Stimulated activated CD8-positive, alpha-beta memory T cell treated with anti-CD3 and anti-CD28 coated beads, Interleukin-7, amount 100 ng/mL, for 4 hours (primary cell): ENCODE measurements at places on chromosomes 11 and 22.

DNA sequence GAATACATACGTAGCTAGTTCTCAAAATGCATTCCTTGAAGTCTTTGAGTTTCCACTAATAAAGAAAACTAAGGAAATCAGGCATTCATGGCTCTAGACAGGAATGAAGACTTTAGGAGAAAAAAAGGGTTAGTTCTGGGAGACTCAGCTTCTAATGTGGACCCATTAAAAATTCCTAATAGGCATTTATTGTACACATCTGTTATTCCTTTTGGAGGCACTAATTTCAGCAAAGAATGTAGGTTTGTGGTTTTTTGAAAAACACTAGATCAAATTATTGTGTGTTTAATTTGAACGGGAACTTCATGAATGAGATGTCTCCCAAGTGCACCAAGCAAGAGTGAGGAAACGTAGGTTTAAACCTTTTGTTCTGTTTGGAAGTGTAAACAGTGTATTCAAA is 42.7 kb downstream of the PARVA start:
- DNase-seq: no peak

DNA sequence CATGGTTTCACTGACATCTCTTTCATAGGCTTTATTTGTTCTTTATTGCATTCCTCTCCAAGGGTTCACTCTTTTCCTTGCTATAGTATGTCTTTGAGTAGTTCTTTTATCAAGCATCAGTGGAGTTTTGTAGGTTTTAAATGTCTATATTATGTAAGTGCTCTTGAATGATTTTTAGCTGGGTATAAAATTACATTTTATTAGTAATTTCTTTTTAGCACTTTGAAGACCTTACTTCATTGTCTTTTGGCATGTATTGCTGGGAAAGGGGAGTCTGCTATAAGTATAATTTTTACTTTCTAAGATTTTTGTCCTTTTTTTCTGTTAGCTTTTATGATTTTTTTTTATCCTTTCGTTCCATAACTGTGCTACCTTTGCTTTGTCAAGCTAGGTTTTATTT is 25.5 kb upstream of the CAT start:
- no peak for DNase-seq

DNA sequence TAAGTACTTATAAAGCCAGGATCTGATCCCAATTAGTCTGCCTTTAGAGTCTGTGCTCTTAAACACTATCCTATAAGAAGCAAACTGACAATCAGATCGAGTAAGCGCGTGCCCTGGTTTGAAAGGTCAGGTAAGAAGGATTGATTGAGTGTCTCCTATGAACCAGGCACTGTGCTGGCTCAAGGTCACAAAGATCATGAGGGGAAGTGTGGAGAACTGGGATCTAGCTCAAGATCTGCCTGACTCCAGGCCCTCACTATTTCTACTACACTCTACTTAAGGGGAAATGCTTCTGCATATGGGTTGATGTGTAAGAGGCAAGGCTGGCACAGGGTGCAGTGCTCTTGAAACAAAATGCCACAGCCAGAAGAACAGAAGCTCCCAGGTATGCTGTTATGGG is 77.0 kb downstream of the ME3 start:
- DNase-seq: no peak

DNA sequence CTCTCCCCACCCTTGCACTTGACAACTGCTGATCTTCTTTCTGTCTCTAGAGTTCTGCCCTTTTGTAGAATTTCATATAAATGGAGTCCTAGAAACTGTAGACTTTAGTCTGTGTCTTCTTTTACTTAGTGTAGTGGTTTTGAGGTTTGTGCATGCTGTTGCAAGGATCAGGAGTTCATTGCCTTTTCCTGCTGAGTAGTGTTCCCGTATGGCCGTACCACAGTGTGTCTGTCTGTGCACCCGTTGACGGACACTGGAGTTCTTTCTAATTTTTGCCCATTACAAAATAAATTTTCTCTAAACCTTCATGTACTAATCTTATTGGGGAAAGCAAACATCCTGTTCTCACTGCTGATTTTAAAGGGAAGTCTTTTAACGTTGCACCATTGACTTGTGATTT is 138.1 kb downstream of the TBC1D22A start:
- DNase-seq: no peak
